ENCODE measurements at places on chromosomes 12 and 14.

GRCh38 chr12:31492599-31493196 is 98.2 kb downstream of the DENND5B start:
- no peak overlapping the region for H3K27ac ChIP-seq
- peaks cover 26% of the 10 kb centered on the region for H3K36me3 ChIP-seq
- H3K4me3 ChIP-seq = no peak overlapping the region
- H3K4me1 ChIP-seq = peaks cover 6% of the 10 kb centered on the region

GRCh38 chr12:23617749-23618148 is 331.7 kb downstream of the SOX5 start:
- H3K27me3 ChIP-seq = no peaks in the 10 kb centered on the region
- H3K36me3 ChIP-seq = no peaks in the 10 kb centered on the region
- no peak for DNase-seq
- H3K4me1 ChIP-seq = no peaks in the 10 kb centered on the region

DNA sequence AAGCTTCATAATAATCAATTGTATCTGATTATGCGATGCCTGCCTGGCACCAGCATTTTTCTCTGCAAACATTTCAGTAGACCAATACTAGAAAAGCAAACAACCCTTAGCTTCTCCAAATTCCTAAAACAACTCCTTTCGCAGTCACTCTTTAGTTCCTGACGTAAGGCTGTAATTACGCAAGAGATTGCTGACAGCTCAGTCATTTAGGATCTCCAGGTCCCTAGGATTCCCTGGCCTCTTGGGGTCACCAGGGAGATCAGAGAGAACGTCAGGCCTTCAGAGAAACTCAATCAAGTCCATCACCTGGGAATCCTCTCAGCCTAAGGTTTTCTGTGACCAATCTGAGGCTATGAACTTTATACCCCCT is 390.6 kb downstream of the PAWR start:
- H3K27ac ChIP-seq = no peak overlapping the region
- no peaks in the 10 kb centered on the region for H3K36me3 ChIP-seq
- no peaks in the 10 kb centered on the region for H3K4me1 ChIP-seq
- H3K27me3 ChIP-seq = no peaks in the 10 kb centered on the region

DNA sequence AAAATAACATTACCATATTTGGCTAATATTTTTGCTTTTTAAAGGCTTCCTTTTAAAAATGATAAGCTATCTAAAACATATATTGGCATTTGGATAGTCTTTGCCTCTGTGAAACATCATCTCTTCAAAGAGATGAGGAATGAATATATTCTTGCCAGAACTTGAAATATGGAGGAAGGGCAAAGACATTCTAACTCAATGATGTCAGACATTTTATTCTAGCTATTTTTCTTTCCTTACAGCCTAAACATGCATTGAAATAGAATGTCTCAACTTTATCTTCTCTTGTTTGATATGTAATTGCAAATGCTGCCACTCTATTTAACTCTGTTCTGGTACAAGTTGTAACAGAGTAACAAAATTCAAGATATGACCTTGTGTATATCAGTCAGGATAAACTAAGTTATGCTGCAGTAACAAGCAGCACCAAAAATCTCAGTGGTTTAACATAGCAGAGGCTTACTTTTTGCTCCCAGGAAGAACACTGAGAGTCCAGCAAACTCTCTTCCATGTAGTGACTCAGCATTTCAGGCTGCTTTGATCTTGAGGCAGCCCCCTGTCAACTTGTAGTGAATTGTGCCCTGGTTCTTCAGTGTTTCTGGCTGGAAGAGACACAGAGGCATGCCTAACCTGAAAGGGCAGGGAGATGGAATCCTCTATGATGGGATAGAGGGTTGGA is 11.0 kb downstream of the IRAK3 start:
- H3K27ac ChIP-seq = no peak overlapping the region
- no peak for DNase-seq
- H3K36me3 ChIP-seq = no peaks in the 10 kb centered on the region
- H3K27me3 ChIP-seq = peaks cover 9% of the 10 kb centered on the region
- no peaks in the 10 kb centered on the region for H3K4me1 ChIP-seq

DNA sequence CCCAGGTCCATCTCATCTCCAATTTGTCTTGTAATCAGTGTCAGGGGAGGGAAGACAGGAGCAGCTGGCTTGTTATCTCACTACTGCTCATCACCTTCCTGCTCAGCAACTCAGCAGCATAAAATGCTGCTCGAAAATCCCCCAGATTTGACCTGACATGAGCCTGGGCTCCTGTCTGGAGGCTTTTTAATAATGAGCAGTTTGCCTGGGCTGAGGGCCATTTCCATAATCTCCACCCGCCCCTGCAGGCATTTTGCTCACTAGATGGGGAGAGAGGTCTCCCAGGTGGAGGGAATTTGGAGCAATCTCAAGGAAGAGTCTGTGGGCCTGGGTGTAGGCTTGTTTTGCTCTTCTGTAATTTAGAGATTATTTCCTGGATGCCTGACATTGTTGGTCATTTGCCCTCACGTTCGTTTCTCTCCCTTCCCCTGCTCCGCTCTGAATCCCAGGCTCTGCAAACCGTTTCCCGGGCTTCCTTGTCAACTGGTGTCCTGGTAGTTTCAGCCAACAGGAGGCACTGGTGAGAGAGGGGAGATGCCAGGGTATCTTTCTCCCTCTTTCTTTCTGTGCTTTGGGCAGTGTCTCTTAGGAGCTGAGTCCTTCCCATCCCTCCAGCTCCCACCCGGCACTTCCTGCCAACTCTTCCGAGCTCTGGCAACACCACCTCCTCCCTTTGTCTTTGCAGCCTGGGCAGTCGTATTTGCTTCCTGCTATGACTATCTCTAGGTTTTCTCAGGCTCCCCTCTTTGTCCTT is 299.2 kb downstream of the GLT1D1 start:
- H3K4me3 ChIP-seq = no peak overlapping the region
- H3K27me3 ChIP-seq = no peaks in the 10 kb centered on the region
- H3K27ac ChIP-seq = no peak overlapping the region
- no peaks in the 10 kb centered on the region for H3K4me1 ChIP-seq

DNA sequence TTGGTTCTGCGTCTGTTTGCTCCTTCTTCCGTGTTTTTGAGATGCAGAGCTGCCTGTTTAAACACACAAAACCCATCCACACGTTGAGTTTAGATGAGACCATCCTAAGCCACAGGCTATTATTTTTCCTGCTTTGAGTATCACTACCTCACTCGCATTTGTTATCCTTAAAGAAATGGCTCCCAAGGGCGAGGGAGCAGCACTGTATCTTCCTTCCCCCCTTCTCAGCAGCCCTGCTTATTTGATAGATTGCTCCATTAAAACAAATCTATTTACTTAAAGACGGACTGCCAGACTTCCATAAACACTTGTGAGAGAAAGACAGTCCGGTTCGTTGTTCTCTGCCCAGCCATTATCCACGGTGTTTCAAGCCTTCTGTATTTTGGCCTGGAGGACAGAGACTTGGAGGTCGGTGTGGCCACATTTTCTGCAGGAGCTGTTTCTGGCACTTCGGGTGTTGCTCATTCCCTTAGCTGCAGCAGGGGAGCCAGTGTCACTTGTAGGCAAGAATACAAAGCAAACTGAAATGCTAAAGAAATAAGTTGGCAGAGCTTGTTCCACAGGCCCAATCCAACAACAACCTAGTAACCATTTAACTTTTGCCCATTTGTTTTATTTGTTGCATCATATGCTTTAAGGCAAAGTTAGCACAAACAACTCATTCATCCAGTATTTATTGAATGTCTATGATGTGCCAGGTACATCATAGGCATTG is 275.4 kb downstream of the TTC6 start:
- DNase-seq = no peak
- H3K4me1 ChIP-seq = no peaks in the 10 kb centered on the region
- no peaks in the 10 kb centered on the region for H3K27me3 ChIP-seq
- no peaks in the 10 kb centered on the region for H3K36me3 ChIP-seq
- H3K4me3 ChIP-seq = no peak overlapping the region

- no peak for DNase-seq
- H3K4me3 ChIP-seq = no peak overlapping the region
- peaks cover 65% of the 10 kb centered on the region for H3K4me1 ChIP-seq
- H3K36me3 ChIP-seq = no peaks in the 10 kb centered on the region
- no peaks in the 10 kb centered on the region for H3K27me3 ChIP-seq
- H3K27ac ChIP-seq = no peak overlapping the region
These were observed 5.8 kb downstream of the MARK3 start for GRCh38 chr14:103391048-103391447.

- no peak overlapping the region for H3K4me3 ChIP-seq
- H3K27me3 ChIP-seq = no peaks in the 10 kb centered on the region
- H3K4me1 ChIP-seq = peaks cover 37% of the 10 kb centered on the region
- H3K27ac ChIP-seq = peak overlapping the region; percentile 66
- no peak for DNase-seq
These were observed 6.4 kb downstream of the ATN1 start for GRCh38 chr12:6934110-6934509.

DNA sequence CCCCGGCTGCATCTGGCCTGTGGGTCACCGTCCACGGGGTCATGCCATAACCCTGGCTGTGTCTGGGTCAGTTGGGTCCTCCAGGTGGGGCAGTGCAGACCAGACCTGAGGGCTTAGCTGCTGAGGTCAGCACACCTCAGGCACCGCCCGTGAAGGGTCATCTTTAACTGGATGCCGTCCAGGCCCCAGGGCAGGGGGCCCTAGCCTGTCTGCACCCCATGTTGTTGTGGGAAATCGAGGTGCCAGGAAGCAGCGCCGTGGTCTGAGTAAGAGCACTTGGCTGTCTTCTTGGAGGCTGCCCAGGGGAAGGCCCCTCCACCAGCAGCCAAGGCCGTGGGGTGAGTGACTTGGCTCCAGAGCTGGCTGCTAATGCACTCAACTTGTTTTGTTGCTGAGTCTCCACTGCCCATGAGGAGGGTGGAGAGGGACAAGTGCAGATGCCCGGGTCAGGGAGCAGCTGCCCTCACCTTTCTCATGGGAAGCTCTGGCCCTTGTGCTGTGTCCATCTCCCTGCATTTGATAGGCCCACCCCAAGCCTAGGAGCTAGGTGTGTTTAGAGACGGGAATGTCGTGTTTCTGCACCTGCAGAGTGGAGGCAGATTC is 317.2 kb downstream of the TMEM121 start:
- H3K36me3 ChIP-seq = no peaks in the 10 kb centered on the region
- H3K27ac ChIP-seq = no peak overlapping the region
- DNase-seq = no peak
- no peaks in the 10 kb centered on the region for H3K27me3 ChIP-seq
- no peak overlapping the region for H3K4me3 ChIP-seq
- H3K4me1 ChIP-seq = no peaks in the 10 kb centered on the region

DNA sequence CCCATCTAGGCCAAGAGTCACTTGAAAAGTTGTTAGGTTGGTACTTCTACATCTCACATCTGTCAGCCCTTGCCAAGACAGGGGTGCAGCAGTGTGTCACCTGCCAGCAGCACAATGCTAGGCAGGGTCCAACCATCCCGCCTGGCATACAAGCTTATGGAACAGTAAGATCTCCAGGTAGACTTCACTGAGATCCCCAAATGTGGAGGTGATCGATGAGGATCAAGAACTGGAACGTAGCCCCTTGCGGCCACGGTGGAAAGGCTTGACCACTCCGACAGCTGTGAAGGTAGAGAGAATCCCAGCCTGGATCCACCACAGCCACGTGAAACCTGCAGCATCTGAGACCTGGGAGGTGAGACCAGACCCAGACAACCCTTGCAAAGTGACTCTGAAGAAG is 696.0 kb upstream of the LMO3 start:
- H3K27me3 ChIP-seq = no peaks in the 10 kb centered on the region
- H3K4me1 ChIP-seq = no peaks in the 10 kb centered on the region
- DNase-seq = no peak
- H3K36me3 ChIP-seq = no peaks in the 10 kb centered on the region
- H3K27ac ChIP-seq = no peak overlapping the region

GRCh38 chr12:121866331-121866730 is 7.7 kb upstream of the HPD start:
- no peaks in the 10 kb centered on the region for H3K27me3 ChIP-seq
- no peaks in the 10 kb centered on the region for H3K36me3 ChIP-seq
- no peak overlapping the region for H3K4me3 ChIP-seq
- H3K4me1 ChIP-seq = peaks cover 13% of the 10 kb centered on the region
- no peak for DNase-seq

GRCh38 chr12:67590149-67590790 is 58.3 kb upstream of the DYRK2 start:
- no peak for DNase-seq
- H3K27ac ChIP-seq = no peak overlapping the region
- H3K36me3 ChIP-seq = no peaks in the 10 kb centered on the region
- H3K4me3 ChIP-seq = no peak overlapping the region

GRCh38 chr12:131491155-131491554 is 219.7 kb upstream of the SFSWAP start:
- H3K27ac ChIP-seq = no peak overlapping the region
- no peak for DNase-seq
- no peak overlapping the region for H3K4me3 ChIP-seq
- peaks cover 5% of the 10 kb centered on the region for H3K27me3 ChIP-seq
- H3K36me3 ChIP-seq = no peaks in the 10 kb centered on the region

DNA sequence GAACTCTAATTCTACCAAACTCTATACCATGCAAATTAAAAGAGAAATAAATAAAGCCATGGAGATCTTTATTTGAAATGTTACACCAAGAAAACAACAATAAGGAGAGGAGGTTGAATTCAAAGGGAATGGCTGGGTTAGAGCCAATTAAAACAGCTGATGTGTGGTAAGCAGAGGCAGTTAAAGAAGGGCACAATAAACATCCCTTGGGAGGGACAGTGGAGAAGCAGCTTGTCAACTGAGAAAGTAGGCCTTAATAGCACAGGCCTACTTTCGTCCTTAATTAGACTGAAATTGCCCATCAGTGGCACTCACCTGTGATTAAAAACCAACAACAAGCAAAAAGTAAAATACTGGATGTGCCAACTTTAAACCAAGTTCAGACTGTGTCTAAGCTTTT is 16.3 kb upstream of the NAV3 start:
- no peaks in the 10 kb centered on the region for H3K4me1 ChIP-seq
- no peak overlapping the region for H3K27ac ChIP-seq
- H3K4me3 ChIP-seq = no peak overlapping the region
- DNase-seq = no peak
- no peaks in the 10 kb centered on the region for H3K27me3 ChIP-seq
- H3K36me3 ChIP-seq = no peaks in the 10 kb centered on the region

- H3K27ac ChIP-seq = no peak overlapping the region
- H3K36me3 ChIP-seq = no peaks in the 10 kb centered on the region
- no peak overlapping the region for H3K4me3 ChIP-seq
- no peaks in the 10 kb centered on the region for H3K27me3 ChIP-seq
These were observed 126.6 kb downstream of the KSR2 start for GRCh38 chr12:117842220-117842619.

- H3K27me3 ChIP-seq = no peaks in the 10 kb centered on the region
- no peak overlapping the region for H3K4me3 ChIP-seq
- H3K27ac ChIP-seq = no peak overlapping the region
These were observed 11.5 kb downstream of the ASPG start for GRCh38 chr14:104096751-104097700.

DNA sequence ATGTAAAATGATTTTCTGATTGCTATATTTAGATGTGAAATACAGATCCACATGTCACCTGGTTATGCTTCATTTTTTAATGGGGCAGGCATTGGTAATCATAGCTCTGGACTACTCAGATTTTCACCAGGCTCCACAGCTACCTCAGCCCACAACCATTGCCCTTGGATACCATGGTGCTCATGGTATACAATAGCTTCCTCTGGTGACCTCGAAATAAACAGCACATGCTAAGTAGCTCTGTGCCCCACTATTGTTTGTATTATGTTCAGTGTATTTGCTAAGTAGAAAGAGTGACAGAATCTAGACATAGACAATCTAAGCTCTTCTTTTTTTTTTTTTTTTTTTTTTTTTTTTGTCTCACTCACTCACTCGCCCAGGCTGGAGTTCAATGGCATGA is 274.4 kb upstream of the USP15 start:
- no peak for DNase-seq
- no peak overlapping the region for H3K27ac ChIP-seq
- no peaks in the 10 kb centered on the region for H3K27me3 ChIP-seq
- no peak overlapping the region for H3K4me3 ChIP-seq
- no peaks in the 10 kb centered on the region for H3K36me3 ChIP-seq
- H3K4me1 ChIP-seq = no peaks in the 10 kb centered on the region

- no peak overlapping the region for H3K27ac ChIP-seq
- H3K36me3 ChIP-seq = no peaks in the 10 kb centered on the region
- no peak overlapping the region for H3K4me3 ChIP-seq
- H3K4me1 ChIP-seq = no peaks in the 10 kb centered on the region
These were observed 14.1 kb downstream of the CLEC1A start for GRCh38 chr12:10084733-10085132.
